Neural crest cell (in vitro differentiated cells): ENCODE measurements at places on chromosomes 6 and 20. TPM values are rescaled to one million over a fixed set of nuclear protein-coding genes. Genes with fewer than 3 reads are reported as not detected.

DNA sequence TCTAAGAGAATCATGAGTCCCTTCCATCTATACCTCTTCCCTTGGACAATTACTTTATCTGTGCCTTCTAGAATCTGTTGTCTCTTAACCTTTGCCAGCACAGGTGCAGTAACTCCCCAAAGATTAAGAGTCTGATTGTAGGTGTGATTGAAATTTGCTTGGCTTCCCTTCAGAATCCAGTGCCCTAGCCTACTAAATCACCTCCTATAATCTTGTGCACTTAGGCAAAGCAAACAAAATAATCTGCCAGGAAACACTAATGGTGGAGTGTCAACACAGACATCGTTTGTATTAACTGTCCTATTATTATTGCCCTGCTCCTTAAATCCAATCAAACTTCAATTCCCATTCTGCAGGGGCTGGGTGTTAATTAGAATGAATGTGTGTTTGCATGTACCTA lies 28.0 kb downstream of the ID4 start:
- no peak for DNase-seq
- no peaks in the 10 kb centered on the region for H3K36me3 ChIP-seq
- peaks cover 19% of the 10 kb centered on the region for H3K4me1 ChIP-seq
- no peaks in the 10 kb centered on the region for H3K27me3 ChIP-seq
- no peak overlapping the region for H3K4me3 ChIP-seq
- no peak overlapping the region for H3K27ac ChIP-seq

The HTR1B gene
- total RNA-seq = 0.16 and 0.18 TPM in 2 replicates

- no peaks in the 10 kb centered on the region for H3K36me3 ChIP-seq
- no peak overlapping the region for H3K27ac ChIP-seq
- H3K4me1 ChIP-seq = peaks cover 9% of the 10 kb centered on the region
- H3K27me3 ChIP-seq = no peaks in the 10 kb centered on the region
Measured at GRCh38 chr6:138958595-138958994, 29.5 kb downstream of the REPS1 start.

GRCh38 chr6:166570929-166571713 lies 15.4 kb downstream of the RAMACL start:
- H3K27me3 ChIP-seq = no peaks in the 10 kb centered on the region
- H3K4me3 ChIP-seq = no peak overlapping the region
- H3K36me3 ChIP-seq = peaks cover 11% of the 10 kb centered on the region
- H3K4me1 ChIP-seq = peaks cover 21% of the 10 kb centered on the region
- no peak overlapping the region for H3K27ac ChIP-seq
